Non-pigmented ciliary epithelial cell (primary cell): ENCODE measurements at places on chromosomes 4 and X.

GRCh38 chrX:143623657-143624056 lies 12.2 kb downstream of the SLITRK4 start:
- no peak for DNase-seq

- DNase-seq = peak; percentile 58
These were observed 19.2 kb downstream of the PNMA6E start for GRCh38 chrX:153381684-153382532.

DNA sequence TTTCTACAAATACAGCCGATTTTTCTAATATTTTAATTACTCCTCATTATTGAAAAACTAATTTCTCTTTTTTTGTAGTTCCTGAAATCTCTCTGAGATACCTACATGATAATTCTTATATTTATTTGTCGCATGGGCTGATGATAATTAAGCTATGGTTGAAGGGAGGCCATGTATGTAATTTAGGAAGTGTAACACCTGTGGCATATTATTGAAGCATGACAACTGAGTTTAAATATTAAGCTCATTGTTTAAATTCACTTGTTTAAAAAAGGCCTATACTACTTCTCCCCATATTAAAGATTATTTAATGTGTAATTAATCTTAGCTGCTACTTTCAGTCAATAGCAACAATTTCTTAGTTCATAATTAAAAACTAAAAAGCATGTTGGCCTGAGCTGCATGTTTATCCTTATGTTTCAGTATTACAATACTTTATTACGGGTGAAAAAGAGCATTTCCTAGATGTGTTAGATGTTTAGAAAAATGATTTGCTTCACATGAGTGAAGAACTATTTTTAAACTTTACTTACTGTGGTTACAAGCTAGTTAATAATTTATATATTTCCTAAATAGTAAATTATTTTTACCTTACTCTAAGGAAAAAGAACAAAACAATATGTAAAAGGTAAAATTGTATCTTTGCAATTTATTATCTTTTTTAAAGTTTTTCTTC lies 122.4 kb downstream of the RAP1GDS1 start:
- DNase-seq = no peak

DNA sequence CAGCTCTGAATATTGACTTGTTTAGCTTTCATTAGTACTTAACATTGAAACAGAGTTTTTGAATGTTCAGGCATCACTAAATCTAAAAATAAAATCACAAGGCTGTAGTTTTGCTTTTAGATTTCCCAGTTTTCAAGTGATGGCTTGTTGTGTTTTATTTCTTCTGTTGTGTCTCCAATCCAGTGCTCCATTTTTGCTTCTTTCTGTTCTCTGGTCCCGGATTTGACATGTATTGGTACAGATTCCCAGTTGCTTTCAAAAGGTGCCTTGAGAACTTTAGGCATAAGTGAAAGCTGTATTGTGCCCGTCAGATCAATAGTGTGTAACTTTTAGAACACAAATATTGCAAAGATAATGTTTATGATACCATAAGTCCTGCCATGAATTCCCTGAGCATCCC lies 53.2 kb downstream of the ARHGAP10 start:
- DNase-seq = no peak

GRCh38 chrX:151801980-151802379 lies 67.4 kb downstream of the CNGA2 start:
- no peak for DNase-seq

GRCh38 chr4:170198747-170199146 lies 109.0 kb upstream of the AADAT start:
- no peak for DNase-seq

GRCh38 chr4:7668826-7669225 lies 234.1 kb upstream of the PSAPL1 start:
- DNase-seq = no peak

- DNase-seq = no peak
These were observed 13.6 kb downstream of the LDB2 start for GRCh38 chr4:16884673-16885460.

- no peak for DNase-seq
These were observed 29.5 kb upstream of the USP9X start for GRCh38 chrX:41055740-41056139.

GRCh38 chr4:95732061-95732460 lies 107.8 kb upstream of the PDHA2 start:
- DNase-seq = no peak

- DNase-seq = no peak
These were observed 30.8 kb upstream of the TBL1X start for GRCh38 chrX:9434051-9434550.

- no peak for DNase-seq
These were observed 57.6 kb downstream of the PROM1 start for GRCh38 chr4:16026160-16026761.

GRCh38 chr4:162461952-162462351 lies 298.2 kb upstream of the FSTL5 start:
- DNase-seq = no peak

DNA sequence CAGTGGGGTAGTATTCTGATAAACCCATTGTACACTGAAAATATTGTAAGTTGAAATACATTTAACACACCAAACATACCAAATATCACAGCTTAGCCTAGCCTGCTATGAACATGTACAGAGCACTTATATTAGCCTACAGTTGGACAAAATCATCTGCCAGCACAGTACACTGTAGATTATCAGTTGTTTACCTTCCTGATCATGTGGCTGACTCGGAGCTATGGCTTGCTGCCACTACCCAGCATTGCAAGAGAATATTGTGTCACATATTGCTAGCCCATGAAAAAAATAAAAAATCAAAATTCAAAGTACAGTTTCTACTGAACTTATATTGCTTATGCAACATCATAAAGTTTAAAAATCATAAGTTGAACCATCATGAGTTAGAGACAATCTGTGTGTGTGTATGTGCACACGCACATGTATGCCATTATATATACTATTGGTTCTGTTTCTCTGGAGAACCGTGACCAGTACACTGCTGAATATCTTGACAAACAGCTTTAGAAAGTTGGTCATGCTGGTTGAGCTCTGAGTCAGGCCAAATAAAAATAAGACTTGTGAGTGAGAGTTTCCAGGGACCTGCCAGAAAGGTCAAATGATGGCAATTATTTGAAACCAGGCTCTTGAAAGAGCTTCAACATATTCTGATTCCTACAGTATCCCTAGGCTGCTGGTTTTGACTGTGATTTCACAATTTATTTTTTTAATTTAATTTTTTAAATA lies 238.5 kb downstream of the PRR32 start:
- DNase-seq = no peak
